ENCODE measurements at places on chromosomes 13 and 19.

DNA sequence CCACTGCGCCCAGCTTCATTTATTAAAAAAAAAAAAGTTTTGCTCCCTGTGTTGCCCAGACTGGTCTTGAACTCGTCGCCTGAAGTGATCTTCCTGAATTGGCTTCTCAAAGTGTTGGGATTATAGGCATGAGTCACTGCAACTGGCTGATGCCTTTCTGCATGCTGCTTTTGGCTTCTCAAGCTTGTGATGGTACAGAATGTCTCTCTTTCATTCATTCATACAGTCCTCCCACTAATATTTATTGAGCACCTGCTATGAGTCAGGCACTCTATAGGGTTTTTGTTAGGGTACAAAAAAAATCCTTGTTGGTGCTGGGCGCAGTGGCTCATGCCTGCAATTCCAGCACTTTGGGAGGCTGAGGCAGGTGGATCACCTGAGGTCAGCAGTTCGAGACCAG is 9.0 kb downstream of the TSPAN16 start:
- no peak for DNase-seq

DNA sequence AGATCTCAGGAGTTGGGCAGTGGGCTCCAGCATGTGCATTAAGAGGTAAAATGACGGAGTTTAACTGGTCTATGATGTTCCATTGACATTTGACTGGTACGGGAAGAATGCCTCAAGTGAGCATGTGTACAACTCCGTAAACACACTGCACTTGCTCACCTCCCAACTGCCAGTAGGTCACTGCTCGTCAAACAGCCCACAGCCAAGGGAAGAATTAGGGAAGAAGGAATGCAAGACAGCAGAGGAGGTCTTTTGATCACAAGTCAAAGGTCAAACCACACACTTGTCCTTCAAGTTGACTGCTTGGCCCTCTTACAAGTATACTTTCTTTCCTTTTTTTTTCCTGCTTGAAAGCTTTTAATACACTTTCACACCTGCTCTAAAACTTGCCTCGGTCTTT is 236.7 kb downstream of the B3GLCT start:
- DNase-seq = no peak

- peak; percentile 39 for DNase-seq
These were observed 7.8 kb upstream of the SERTAD1 start for GRCh38 chr19:40433391-40434216.

DNA sequence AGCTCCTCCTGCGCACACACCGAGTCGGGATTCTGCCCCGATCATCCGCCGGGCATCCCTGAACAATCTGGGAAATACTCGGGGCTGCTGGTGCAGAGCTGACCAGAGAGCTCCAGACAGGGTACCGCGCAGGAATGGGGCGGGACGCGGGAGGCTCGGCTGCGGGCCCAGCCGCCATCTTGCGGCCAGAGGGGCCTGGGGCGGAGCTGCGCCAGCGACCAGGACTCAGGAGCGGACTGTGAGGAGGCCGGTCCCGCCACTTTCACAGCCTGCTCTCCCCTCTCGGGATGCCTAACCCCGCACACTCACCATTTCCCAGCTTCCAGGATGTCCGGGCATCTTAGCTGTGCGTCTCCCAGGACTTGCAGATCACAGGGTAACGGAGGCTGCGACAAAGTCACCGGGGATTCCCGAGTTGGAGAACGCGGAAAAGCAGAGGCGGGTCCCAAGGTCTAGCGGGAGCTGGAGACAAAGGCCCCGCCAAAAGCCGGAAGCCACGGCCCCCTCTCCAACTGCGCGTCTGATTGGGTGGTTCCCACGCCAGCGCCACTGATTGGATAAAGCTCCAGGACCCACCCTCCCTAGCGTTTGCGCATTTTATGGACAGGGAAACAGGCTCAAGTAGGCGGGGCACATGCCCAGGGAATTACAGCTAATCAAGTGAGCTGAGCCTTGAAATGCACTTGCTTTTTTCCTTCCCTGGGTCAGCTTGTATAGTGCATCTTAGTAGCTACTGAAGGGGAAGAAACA is 15.8 kb upstream of the ZNF43 start:
- peak; percentile 91 for DNase-seq

DNA sequence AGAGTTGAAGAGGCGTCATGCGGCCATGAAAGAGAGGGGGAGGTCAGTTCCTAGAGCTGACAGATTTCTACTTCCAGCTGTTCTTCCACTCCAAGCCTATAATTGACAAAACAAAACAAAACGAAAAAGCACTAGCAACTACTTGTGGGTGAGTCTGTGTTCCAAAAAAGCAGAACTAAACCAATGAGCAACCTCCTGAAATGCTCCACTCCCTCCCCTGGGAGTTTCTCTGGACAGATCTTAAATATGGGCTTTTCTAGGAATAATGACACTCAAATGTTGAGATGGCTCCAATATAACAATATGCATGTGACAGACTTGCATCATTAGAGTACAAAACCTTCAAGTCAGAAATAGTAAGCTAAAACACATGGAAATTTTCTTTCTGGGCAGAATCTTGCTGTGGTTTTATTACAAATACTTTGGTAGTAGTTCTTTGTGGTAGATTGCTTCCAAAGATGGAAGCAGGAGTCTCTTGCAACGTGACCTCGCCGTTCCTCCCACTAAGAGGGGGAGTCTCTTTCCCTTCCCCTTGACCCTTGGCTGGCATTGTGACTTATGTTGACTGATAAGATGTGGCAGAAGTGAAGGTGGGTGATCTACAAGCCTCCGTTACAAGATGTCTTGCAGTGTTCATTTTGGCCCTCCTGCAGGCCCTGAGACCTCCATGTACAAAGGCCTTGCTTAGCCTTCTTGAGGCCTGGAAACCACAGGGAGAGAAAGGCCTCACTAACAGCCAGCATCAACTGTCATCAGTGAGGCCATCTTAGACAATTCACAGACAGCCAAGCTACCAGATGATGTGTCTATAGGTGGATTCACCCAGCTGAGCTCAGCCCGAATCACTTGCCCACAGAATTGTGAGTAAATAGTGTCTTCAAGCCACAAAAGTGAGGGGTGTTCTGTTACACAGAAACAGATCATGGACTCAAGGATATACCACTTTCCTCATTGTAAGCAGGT is 173.1 kb upstream of the RFC3 start:
- DNase-seq = no peak
